ENCODE measurements at places on chromosomes 13 and 19.

GRCh38 chr19:33553530-33554310, 32.1 kb upstream of the PEPD start:
- no peak for DNase-seq

DNA sequence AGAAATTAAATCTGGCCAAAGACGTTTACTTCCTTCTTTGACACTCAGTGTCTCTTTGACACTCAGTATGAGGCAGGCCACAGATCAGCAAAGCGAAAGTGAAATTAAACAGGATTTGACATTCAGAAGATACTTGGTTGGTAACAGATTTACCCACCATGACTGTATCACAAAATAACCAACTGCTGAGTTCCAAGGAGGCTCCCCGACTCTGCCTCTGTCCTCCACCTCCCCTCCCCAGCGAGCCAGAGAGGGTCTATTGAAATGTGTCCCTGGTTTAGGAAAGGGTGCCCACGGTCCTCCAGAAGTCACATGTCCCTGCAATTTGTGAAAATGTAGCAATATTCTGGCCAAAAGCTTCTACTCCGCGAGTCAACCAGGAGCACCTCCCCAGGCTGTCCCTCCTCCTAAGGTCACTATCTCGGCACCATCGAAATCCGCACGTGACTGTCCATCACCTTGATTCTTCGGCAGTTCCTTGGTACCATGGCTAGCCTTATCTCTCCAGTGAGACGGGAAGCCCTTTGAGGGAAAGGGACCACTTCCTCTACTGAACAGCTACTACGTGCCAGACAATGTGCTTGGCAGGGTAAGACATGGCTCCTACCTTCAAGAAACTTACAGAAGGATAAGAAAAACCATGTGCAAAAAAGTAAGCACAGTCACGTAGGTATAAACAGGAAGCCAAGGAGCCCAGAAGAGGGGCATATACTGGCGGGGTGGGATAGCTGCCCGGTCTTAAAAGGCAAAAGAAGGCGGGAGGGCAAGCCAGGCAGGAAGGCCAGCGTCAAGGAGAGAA, 1.5 kb downstream of the N4BP2L1 start:
- DNase-seq = no peak

DNA sequence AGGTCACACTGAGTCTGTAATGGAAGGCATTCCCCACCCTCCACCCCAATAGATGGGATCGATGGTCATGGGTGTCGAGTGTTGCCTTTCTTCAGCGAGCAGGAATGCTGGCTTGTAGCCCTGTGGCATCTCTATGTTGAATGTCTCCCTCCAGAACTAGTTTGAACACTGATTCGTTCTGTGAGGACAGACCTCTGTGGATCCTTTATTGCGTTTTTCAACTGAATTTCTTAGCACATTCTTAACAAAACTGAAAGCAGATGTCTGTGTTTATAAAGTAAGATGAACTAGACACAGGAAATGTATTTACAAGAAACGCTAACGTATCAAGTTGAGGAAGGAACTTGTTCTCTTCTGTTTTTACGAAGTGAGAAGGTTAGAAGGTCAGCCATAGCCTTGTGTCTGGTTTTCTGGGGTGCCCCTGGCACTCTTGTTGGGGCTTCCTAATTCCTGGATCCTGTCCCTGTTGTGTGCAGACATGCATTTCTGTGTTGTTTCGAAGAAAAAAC, 36.8 kb upstream of the TM9SF2 start:
- no peak for DNase-seq

- DNase-seq = no peak
These were observed 1.7 kb downstream of the ITM2B start for GRCh38 chr13:48234566-48235340.

DNA sequence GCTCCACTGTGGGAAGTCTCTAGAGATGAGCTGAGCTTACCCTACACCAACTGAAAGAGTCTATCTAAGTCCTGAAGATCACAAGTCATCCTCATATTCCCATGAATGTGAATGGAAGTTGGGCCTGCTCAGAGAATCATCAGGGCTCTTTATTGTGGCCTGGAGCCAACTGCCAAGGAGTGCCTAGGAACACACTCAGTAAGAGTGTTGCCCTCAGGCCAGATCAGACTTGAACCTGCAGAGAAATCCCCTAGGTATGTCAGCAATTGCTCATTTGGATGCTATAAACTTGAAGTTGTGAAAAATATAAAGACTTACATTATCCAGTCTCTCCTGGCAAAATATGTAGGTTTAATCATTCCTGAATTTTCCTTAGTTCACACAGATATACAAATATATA, 1070.2 kb downstream of the EFNB2 start:
- no peak for DNase-seq
